Activated CD8-positive, alpha-beta memory T cell treated with anti-CD3 and anti-CD28 coated beads for 1 hour (primary cell): ENCODE measurements at places on chromosomes 5 and 9.

DNA sequence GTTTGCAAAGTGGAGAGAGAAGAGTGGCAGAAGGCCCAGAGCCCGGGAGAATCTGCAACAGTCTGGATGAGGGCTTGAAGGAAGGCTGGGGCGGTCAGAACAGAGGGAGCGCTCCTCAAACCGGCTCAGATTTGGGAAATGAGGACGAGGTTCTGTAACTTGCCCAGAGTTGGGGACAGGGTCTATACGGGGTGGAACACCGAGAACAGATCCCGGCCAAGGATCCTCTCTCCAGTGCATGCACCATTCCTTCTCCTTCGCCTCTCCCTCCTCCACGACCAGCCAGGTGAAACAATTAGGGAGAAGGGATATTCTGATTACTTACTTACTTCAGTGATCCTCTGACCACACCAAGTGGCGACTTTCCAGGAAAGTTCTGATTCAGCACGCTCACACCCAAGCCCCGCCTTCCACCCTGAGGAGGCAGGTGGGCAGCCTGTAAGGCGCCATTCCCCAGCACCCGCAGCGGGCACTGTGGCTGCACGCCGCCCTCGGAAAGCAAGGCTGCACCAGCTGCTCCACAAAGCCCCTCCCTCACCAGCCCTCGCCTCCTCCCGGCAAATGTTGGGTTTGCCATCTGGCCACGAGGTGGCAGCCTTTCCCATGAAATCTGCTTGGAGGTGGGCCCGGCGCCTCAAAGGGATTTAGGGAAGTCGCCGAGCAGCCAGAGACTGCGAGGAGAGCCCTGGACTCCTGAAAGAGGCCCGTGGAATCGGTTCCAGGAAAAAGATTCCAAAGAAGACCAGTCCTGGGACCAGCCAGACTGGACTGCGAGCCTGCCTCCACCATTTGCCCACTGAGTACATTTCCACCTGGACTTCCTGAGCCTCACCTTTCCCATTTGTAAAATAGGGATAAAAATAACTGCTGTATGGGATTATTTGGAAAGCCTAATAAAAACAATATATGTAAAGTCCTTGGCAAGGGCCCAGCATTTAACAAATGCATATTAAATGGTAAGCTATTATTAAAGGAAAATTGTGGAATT lies 22.2 kb upstream of the WWC1 start:
- no peak for DNase-seq

- no peak for DNase-seq
Measured at GRCh38 chr9:97367729-97368128, 44.2 kb upstream of the TDRD7 start.

GRCh38 chr9:37675661-37676060 lies 24.9 kb downstream of the FRMPD1 start:
- DNase-seq: no peak

DNA sequence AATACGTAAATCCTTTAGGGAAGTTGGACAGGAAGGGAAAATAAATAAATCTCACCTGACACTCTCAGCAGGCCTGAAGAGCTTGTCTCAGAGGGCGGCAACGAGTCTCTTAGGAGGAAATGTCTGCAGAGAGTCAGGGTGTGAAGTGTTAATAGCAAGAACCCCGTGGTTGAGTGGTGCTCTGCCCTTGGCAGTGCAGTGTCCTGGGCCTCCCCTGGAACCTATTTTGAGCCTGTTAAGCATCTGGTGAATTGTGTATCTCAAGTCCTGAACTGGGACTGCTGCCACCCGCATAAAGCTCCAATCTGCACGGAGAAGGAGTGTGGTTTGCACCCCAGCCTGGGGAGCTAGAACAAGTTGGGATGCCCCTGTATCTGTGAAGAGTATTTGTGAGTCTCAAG lies 211.8 kb downstream of the GOLPH3 start:
- DNase-seq: no peak

GRCh38 chr9:134775081-134775951 lies 105.3 kb upstream of the FCN2 start:
- no peak for DNase-seq

- no peak for DNase-seq
Measured at GRCh38 chr5:66867618-66868322, 271.6 kb downstream of the MAST4 start.

DNA sequence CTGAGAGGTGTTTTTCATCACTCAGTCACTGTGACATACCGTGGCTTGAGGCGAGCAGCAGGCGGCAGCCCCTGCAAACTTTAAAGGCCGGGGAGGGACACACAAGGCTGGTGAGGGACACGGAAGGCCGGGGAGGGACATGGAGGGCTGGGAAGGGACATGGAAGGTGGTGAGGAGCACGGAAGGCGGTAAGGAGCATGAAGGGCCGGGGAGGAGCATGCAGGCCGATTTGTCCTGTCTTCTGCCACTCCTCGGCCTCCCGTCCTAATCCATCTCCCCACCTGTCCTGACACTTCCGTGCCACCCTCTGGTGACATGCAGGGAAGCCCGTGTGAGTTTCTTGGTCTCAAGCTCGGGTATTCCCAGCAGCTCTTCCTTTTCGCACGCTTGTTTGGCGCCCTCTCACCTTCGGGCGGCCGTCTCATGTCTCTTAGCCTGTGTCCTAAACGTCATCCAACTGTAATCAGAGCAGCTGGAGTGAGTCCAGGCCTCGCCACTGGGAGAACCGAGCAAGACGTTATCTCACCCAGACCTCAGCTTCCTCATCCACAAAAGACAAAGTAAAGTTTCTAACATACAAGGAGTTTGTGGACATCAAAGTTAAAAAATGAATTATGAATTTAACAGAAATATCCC lies 126.5 kb downstream of the MRPL36 start:
- no peak for DNase-seq

DNA sequence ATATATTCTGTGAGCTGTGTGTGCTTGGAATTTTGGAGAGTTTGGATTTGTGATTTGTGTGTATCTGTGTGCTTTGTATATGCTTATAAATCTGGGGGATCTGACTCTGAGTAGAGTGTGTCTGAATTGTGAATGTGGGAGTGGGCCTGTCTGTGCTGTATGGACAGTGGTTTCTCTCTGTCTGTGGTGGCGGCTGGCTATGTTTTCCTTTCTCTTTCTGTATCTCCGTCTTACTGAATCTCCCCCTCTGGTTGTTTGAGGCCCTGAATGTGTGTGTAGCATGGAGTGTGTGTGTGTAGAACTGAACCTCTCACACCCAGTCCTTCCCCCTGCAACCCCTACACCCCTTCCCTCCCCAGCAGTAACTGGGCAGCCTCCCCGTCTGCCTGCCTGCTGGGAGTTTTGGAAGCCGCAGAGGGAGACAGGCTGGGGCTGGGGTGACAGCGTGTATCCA lies 4.7 kb downstream of the CXXC5 start:
- no peak for DNase-seq

DNA sequence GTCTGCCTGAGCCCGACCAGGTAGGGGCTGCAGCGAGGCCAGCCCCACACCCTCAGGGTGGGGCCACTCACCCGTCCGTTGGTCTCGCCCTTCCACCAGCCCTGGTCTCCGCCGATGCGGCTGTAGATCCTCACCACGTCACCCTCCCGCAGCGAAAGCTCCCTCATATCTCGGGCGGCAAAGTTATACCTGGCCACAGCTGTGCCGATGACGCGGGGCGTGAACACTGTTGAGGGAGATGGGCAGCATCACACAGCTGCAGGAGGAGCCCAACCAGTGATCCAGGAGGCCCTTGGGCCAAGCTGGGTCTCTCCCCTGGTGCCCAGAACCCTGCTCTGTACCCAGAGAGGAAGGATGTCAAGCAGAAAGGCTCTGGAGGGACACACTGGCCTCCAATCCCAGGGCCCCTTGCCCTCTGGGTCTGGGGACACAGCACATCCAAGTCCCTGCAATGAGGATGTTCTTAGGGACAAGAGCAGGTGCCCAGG lies 30.3 kb upstream of the SARDH start:
- no peak for DNase-seq

DNA sequence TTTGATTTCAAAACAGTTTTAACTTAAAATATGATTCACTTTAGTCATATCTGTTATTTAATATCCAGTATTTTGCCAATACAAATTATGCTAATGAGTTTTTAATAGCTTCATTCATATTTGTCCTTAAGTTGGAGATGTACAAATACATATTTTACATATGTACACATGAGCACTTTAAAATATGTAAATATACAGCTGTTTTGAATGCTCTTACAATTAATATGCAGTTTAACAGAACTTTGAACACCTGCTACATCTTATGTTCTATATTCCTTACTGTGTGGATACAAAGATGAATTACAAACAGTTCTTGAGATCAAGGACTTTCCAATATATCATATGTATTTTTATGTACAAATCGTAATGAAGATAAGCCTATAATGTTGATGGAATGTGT lies 74.0 kb downstream of the CHSY3 start:
- no peak for DNase-seq
